ENCODE measurements at places on chromosomes 6 and 20.

- no peak for DNase-seq
Observed at GRCh38 chr20:54345301-54345724, 130.1 kb upstream of the DOK5 start.

DNA sequence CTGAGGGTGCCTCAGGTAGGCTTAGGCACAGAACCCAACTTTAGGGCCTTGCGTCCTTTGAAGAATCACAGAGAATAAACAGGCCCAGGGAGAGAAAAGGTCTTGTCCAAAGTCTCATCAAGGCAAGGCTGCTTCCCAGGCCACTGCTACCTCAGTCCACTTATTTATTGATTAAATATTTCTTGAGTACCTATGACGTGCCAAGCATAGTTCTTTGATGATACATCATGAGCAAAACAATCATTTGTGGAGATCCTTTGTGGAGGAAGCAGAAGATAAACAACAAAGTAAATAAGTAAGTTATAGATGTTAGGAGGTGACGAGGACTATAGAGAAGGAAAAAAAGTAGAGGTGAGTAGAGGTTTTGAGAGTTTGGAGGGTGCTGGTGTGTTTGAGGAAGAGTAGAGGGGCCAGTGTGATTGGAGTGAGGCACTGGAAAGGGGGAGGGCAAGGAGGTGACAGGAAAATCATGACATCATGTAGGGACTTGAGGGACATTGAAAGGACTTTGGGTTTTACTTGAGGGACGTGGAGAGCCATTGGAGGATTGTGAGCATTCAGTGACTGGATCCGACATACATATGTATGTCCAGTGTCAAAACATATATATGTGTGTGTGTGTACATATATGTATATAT, 14.1 kb upstream of the CHMP4B start:
- no peak for DNase-seq

GRCh38 chr6:150485161-150485958, 114.3 kb upstream of the PLEKHG1 start:
- DNase-seq: peak; percentile 7

- DNase-seq: no peak
Observed at GRCh38 chr20:24063100-24063499, 74.5 kb upstream of the GGTLC1 start.

DNA sequence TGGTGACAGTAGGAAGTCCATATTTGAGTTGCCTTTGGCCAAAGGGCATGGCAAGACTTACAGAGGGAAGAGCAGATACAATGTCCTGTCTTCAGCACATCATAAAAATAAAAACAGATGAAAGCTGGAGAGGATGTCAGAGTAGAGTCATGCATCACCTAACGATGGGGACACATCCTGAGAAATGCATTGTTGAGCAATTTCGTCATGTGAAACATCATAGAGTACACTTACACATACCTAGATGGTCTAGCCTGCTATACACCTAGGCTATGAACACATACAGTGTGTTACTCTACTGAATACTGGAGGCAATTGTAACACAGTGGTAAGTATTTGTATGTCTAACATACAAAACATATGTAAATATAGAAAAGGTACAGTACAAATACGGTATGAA, 75.6 kb downstream of the VEGFA start:
- no peak for DNase-seq

GRCh38 chr6:32946893-32947292, 6.0 kb downstream of the HLA-DMA start:
- no peak for DNase-seq

DNA sequence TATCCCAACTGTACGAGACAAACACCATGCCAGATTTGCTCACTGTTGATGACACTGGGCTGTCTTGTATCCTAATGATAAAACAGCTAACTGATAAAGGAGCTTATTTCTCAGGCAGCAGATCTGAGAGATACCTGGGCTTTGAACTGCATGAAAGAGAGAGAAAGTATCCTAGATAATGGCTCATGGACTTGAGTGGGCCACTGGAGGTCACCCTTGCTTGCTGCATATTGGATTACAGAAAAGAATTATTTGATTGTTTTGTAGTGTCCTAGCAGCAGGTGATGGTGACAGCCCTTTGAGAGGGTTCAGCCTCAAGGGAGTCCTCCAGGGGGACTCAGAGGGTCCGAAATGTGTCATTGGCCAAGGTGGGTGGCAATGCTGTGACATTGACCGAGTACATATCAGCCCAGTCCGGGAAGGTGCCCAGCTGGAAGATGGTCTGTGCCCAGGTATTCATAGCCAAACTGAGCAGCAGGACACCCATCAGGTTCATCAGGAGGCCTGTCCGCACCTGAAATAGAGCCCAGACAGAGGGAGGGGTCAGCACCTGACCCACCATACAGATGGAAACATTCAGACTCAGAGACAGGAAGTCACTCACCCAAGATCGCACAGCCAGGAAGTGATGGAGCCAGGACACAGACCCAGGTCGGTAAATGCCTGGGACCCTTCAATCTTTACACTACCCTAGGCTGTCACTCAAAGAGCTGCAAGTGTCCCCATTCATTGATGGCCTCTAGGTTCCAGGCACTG, 9.4 kb upstream of the OCSTAMP start:
- DNase-seq: peak; percentile 53

GRCh38 chr20:56391037-56391436, 978 bp downstream of the AURKA start:
- no peak for DNase-seq

GRCh38 chr6:56953597-56954402, 1.1 kb upstream of the BEND6 start:
- DNase-seq: no peak

GRCh38 chr20:24918579-24919566, 30.2 kb upstream of the CST7 start:
- DNase-seq: no peak

DNA sequence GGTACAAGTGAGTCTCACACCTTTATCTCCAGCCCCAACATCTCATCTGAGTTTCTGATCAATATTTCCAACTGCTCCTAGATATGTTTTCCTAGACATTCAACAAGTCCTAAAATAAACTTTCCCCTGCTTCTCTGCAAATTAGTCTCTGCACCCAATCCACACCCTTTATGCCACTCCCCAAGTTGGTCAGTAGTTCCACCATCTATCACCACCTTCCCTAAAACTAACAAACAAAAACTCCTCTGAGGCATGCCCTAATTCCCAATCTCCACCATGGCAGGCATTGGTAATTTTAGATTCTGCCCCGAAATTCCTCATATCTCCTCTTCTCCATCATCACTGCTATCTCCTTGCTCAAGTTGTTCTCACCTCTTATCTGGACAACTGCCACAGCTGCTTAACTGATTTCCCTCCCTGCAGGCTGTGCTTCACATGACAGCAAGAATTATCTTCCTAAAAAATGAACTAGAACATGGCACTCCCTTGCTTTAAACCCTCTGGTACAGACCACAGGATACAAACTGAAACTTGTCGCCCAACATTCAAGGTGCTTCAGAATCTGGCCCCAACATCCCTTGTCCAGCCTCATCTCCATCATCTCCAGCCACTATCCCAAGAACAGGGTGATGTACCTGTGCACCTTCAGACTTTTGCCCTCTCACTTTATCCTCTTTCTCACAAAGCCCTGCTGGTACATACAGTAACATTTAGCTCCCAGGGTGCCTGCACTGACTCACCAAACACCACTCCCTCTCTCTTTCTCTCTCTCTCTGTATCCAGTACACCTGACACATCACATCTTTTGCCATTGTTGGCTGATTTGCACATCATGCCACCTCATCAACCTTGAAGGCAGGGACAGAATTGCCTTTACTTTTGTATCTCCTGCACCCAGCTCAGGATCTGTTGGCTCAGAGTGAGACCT, 55.5 kb downstream of the ZHX3 start:
- no peak for DNase-seq

DNA sequence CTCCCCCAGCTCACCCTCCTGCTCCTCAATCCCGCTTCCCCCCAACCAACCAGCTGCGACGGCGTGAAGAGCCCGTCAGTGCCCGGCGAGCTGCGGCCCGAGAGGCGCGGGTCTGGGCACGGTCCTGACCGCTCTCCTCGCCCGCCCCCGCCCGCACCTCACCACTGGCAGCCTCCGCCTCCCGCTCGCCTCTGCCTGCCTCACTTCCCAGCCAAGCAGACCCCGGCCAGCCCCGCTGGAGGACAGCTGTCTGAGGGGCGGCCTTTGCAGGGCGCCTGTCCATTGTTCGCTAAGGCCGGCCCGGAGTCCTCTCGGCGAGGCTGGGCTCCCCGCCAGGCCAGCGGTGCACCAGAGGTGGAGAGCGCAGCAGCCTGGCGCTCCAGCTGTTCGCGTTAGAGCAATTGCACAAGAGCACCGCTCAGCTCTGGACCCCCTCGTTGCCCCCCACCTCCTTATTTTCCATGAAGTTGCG, 1.3 kb downstream of the SOBP start:
- DNase-seq: peak; percentile 40

- no peak for DNase-seq
Observed at GRCh38 chr6:104644848-104645247, 214.9 kb downstream of the HACE1 start.

DNA sequence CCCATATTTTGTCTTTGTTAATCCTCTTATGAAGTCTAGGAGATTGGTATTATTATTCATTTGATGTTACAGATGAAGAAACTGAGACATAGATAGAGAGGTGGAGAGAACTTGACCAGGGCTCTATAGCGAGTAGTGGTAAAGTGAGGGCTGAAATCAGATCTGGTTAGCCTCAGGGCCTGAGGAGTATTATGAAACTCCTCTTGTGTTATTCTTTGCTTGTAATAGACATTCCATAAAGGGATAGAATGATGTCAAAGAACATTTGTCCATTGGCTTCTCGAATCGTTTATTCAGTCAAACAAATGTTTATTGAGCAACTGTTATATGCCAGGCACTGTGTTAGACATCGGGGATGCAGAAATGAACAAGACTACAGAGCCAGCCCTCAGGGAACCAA, at the start of gene IL22RA2:
TSS of gene IL22RA2 (minus strand) at position 144 of the 400 bp plus-strand sequence. CDS start 11,895 bp downstream, outside the sequence.
- no peak for DNase-seq

DNA sequence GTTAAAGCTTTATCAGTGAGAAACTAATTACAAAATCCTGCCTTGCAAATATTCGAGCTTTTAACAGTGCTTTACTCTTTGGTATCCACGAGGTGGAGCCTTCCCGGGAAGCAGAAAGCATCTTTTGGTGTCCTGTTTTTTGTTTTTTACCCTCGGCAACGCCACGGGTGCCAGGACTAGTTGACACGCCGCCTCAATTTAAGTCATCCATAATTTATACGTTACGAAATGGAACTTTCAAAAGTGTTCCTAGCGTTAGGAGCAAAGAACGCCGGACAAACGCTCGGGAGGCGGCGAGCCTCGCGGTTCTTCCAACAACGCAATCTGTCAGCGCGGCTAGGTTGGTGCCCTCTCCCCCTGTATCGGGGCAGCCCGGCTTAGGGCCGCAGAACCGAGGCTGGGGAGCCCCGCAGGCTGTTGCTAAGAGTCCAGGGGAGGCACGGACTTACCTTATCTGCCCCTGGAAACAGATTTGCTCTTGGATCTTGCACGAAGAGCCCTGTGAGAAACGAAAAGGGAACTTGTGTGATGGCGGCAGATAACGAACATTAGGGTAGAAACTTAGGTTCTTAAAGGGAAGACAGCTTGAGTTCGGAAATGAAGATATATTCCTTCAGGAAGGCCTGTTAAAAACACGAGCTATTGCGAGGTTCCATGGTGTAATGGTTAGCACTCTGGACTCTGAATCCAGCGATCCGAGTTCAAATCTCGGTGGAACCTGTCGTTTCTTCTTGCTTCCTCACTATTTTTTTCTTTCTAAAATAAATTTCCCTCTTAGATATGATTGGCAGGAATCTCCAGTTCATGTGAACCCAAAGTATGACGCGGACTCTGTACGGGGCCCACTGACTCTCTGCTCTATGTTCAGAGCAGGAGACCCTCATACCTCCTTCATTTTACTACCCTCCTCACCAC, 46.2 kb upstream of the ZNF184 start:
- peak; percentile 78 for DNase-seq

- no peak for DNase-seq
Observed at GRCh38 chr6:26475823-26476729, 18.3 kb downstream of the BTN2A1 start.
